NCI-H460 (cell line): ENCODE measurements at places on chromosomes 11 and 22.
A peak's percentile ranks its signal among the peaks of the same experiment; 100 is the strongest.

GRCh38 chr11:32894149-32894827 lies 1.7 kb downstream of the QSER1 start:
- no peak for DNase-seq

DNA sequence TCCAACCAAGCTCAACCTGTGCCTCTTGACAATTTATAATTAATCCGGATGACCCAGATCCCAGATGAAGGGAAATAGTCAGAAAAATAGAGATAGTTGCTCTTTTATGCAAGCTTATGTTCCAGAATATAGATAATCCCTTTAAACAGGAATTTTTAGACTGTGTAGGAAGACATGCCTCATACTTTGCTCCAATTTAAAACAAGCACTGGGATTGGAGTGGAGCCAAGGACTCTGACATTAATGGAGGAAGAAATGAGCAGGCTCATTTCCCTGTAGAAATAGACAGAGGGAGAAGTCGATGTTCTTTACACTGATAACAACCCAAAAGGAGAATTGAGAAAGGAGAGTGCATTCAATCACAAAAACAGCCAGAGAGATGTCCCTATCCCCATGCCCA lies 70.1 kb upstream of the LRRC55 start:
- no peak for DNase-seq

- no peak for DNase-seq
Observed at GRCh38 chr11:11038352-11038751, 180.5 kb upstream of the ZBED5 start.

GRCh38 chr22:44698531-44699421 lies 3.2 kb upstream of the PRR5 start:
- no peak for DNase-seq

DNA sequence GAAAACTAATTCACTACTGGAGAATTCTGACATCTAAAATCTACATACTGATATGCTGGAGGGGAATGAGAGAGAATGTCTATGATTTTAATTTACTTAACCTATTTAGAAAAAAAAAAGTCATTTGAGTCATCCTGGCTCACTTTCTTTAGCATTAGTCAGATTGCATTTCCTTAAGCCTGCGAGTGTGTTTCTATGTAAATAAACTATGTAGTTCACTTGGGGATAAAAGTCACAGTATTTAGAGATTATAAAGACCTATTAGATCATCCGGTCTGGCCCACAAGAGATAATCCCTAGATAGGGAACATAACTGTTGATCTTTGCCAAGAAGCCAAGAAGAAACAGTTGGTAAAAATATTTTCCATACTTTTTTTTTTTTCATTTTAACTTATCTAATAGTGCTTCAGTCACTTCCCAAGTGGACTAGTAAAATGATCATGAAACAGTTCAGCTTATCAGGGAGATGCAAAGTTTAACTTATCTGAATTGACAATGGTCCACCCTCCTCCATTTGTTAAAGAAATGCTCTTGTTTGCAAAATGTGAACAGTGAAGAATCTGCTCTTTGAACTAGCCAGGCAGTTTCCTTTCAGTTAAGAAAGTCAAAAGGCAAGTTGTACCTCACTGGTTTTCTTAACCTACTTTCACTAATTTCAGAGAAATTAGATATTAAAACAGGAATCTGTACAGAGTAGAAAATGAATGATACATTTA lies 21.2 kb upstream of the BLID start:
- DNase-seq, result peak; percentile 41

DNA sequence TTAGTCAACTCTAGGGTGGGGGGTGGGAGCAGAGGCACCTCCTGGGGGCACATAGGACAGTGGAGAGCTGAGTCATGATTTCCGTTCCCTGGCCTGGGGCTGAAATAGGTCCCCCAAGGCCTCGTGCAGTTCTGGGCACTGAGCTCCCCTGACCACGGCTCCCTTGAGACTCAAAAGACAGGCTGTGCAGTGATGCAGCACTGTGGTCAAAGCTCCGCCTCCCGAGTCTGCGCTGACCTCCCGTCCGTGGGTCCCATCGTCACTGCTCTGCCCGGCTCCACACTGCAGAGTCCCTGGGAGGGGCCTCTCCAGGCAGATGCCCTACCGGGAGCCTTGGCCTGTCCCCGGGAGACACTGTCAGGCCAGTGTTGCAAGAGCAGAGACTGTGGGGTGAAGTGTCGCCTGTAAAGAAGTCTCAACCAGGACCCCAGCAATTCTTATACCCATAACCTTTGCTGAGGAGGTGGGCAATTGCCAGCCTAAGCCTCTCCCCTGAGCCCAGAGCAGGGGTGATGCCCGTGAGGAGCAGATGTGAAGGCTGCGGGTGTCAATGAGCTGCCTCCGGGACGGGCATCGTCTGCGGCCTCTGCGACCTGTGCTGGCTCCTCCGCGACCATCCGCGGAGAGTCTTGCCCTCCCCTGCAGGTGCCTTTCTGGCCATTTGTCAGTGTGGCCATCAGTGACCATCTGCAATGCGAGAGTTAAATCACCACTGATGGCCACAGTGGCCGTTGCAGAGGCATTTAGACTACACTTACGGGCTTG lies 877.3 kb downstream of the BRD1 start:
- no peak for DNase-seq
